ENCODE measurements at places on chromosomes 2 and 18.

DNA sequence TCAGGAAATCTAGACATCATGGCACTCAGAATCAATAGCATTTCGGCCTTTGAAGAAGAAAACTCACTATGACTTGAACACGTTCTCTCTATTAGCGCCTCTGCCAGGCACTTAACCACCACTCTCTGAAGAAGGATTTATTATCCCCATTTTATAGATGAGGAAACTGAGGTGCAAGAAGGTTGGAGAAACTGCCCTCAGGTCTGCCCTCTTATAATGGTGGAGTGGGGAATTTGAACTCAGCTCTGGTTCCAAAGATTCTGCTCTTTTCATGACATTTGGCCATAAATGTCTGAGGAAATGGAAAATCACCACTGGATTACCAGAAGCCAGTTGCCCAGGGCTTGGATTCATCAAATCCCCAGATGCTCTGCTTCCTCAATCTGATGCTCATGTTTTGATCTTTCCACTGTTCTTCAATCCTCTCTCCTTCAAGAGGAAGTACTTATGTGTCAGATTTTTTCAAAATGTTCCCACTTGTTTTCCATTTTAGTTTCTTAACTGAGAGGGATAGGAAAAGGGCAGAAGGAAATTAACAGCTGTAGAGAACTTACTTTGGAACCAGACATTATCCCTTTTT lies 68.1 kb downstream of the ANTXR1 start:
- no peak for DNase-seq

- no peak for DNase-seq
These were observed 38.4 kb downstream of the KIDINS220 start for GRCh38 chr2:8799004-8799403.

DNA sequence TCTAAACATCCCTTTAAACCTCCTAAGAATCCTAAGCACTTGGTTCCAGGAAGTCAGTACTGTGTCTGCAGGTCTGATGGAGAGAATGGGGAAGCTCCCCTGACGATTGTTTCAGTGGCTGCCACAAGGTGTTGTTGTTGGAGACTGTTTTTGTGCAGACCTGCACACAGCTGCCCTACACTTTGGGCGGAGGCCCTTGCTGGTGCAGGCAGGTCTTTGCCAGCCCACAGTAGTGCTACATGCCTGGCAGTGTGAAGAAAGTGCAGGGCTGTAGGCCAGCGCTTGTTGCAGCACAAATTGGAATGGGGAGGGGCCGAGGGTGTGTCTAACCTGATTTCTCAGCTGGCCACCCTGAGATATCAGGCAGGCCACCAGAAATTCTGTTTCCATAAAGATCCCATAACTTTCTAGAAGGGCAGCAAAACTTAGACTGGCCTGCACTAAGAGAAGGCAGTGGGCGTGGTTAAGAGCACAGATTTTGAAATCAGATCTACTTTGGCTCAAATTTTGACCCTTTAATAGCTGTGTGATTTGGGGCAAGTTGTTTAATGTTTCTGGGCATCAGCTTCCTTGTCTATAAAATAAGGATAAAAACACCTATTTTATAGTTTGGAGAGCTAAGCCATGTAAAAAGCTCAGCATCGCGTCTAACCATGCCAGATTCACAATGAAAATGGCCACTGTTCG lies 83.7 kb upstream of the SLC1A4 start:
- DNase-seq = no peak

DNA sequence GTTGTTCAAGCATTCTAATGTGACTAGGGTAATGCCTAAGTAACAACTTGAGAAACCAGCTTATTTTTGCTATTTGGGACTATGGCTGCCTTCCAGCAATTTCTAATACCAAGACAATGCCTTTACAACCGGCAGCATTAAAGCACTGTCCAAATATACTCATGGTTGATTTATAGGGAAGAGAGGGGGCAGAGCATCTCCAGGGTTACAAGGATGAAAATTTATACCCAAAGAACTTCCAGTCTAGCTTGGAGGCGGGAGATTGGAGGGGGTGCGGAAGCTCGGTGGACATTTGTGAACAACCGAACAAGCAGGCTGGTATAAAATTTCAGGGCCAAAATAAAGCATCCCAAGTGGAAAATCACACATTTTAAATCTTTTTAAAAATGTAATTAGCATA lies 294.9 kb upstream of the STON1 start:
- DNase-seq = peak; percentile 85

GRCh38 chr2:705971-706511 lies 28.8 kb upstream of the TMEM18 start:
- DNase-seq = no peak

GRCh38 chr2:209956271-209956670 lies 46.2 kb upstream of the RPE start:
- no peak for DNase-seq

DNA sequence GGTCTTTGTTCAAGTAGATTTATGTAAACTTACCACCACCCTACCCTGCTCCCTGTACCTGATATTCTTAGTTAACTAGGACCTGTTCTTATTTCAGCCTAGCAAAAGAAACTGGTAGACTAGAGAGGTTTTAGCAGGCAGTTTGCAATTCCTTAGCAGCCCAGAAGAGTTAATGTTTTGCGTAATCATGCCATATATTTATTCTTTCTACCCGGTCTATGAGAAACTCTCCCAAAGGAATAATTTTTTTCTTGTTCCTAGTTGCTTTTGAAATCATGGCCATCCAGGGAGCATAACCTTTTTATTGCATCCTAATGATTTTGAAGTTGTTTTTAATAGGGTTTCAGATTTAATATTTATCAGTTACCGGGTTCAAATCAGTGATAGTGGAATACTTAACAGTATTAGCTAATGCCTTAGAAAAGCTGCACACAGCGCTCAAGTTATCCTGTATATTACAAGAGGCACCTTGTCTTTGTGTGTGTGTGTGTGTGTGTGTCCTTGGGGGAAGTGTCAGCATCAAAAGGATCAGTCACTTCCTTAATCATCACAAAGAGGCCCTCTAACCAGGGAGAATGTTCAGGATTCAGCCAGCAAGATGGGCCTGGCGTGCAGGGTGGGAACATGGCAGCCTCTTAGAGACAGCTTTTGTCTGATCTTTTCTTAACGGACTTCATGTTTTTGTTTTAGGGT lies 52.9 kb downstream of the CABLES1 start:
- no peak for DNase-seq

DNA sequence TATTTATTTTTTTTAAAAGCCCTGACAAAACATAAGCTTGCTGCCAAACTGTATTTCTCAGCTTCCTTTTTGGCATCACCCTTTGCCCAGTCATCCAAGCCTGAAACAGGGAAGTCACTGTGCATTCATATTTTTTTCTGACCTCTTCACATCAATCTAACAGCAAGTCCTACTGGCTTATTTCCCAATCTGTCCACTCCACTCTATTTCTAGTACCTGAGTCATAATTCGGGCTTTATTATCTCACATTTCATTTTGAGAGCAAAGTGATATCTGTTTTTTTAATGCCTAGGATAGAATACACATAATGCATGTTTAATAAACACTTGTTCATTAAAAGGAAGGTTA lies 5.1 kb downstream of the HNMT start:
- no peak for DNase-seq

DNA sequence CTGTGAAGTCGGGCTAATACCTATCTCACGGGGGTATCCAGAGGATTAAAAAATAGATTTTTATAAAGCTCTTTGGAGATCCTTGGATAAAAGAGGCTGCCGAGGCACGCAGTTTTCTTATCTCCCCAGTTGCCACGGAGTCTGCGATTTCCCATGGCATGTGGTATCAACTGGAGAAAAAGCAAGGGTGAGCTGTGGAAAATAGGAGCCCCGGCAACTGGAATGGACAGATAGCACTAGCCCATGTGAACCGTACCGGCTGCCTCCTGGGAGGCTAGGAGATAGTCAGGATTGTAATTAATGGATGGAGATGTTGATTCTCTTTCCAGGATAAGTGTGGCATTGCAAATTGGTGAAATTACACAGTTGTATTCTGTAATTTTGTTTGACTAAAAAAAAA lies 407.6 kb upstream of the KCNH7 start:
- no peak for DNase-seq

DNA sequence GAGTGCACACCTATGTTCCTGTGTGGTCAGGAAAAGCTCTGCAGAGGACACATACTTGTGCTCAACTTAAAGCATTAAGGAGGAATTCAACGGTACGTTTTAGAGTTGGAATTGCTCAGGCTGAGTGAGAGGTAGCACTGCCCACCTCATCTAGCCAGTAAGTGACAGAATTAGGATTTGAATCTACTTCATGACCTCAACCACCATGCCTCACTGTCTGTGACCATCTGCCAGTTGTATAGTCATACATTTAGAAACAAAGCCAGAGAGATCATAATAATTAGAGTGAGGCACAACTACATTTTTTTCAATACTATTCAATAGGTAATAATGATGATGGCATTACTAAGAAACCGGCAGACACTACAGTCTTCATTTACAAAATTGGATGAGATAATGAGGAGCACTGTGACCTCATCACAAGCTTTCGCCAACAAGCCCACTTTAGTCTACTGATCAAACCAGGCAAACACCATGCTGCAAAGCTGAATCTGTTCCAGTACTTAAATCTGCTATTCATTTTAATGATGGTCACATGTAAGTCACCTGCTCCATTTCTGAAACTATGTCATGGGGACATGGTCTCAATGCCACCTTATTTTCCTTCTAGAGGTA lies 1018.4 kb downstream of the TMEM182 start:
- no peak for DNase-seq

DNA sequence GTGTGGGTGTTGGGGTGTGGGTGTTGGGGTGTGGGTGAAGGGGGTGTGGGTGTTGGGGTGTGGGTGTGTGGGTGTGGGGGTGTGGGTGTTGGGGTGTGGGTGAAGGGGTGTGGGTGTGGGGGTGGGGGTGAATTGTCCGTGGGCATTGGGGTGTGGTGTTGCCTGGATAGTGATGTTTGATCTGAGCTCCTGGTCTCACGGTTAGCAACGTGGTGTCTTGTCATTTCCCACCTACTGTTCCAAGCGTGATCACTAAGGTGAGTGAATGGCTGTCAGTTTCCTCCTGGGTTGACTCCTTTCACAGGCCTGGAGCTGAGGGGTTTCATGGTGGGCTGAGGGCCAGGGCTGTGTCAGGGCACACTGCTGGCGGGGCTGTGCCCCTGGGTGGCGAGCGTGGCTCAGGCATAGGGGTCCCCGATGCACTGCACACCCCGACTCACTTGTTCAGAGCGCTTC lies 27.2 kb downstream of the RTP5 start:
- no peak for DNase-seq

- no peak for DNase-seq
These were observed 21.2 kb downstream of the ODC1 start for GRCh38 chr2:10426726-10427617.

DNA sequence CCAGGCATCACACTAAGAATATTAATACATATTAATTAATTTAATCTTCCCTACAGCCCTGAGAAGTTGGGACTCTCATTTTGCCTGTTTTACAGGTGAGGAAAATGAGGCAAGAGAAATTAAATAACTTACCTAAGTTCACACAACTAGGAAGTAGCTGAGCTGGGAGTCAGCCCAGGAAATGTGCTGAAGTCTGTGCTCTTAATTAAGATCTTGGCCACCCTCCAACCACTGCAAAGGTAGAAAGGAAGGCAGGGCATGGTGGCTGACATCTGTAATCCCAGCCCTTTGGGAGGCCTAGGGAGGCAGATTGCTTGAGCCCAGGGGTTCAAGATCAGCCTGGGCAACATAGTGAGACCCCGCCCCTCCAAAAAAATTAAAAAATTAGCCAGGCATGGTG lies 12.9 kb upstream of the MGAT4A start:
- no peak for DNase-seq

- peak; percentile 75 for DNase-seq
These were observed 1.3 kb upstream of the ZNF516 start for GRCh38 chr18:76496194-76496890.

GRCh38 chr2:144830543-144830942 lies 310.6 kb upstream of the ZEB2 start:
- DNase-seq = no peak

DNA sequence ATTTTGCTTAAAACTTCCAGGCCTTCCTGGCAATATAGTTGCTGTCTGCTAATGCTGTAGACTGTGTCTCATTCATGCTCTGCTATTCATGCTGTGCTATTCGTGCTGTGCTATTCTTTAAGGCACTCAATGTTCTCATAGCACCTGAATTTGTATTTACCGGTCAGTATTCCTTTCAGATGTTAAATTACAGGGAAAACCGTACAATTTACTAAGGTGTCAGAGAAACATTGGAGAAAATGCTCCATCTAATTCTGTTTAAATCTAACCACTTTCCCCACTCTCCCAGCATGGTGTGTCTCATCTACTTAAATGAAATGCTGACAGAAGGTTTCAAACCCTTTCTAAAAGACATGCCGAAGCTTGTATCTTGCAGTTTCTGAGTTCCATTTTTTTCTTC lies 25.0 kb downstream of the FAM171B start:
- DNase-seq = peak; percentile 74

DNA sequence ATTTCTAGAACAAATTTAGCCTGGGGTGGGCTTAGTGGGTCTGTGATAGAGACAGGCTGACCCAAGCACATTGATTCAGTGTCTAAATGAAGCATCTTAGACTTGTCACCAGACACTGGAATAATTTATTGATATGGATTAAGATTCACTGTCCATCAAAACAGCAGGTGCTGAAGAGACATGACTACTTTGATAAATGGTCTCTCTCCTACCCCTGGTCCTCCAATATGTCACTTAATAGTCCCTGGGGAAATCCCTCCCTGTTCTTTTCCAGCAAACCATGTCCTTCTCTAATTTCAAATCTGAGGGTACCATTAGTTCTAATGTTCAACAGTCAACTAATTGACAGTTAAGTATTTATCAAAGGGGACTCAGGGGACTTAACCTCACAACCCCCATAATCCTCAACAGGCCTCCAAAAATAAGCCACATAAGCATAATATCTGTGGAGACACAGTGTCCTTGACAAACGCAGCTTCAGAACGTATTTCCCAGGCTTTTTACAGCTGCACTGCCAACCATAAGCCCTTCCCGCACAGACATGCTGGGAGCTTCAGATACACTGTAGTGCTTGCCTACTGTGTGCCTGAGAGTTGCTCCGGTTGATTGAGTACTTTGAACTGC lies 391.0 kb downstream of the THSD7B start:
- no peak for DNase-seq

- no peak for DNase-seq
These were observed 336.4 kb downstream of the EIPR1 start for GRCh38 chr2:3041246-3041645.

- DNase-seq = no peak
These were observed 86.5 kb upstream of the ITGB6 start for GRCh38 chr2:160286551-160286950.

DNA sequence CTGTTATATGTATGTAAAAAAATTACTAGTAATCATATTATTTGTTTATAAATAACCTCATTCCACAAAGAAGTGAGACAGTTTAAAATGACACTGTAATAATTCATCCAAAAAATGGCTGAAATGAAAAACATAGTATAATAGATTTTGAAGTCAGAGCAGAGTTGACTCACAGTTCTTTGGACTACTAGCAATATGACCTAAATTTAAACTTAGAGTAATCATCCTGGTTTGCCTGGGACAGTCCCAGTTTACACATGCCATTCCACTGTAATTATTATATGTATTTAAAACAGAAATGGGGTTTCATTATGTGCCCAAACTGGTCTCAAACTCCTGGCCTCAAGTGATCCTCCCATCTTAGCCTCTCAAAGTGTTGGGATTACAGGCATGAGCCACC lies 48.3 kb downstream of the CCDC88A start:
- no peak for DNase-seq
